Hematopoietic multipotent progenitor cell (in vitro differentiated cells): ENCODE measurements at places on chromosomes 2 and 18.

- DNase-seq: no peak
Observed at GRCh38 chr2:105896765-105897163, 152.1 kb downstream of the NCK2 start.

DNA sequence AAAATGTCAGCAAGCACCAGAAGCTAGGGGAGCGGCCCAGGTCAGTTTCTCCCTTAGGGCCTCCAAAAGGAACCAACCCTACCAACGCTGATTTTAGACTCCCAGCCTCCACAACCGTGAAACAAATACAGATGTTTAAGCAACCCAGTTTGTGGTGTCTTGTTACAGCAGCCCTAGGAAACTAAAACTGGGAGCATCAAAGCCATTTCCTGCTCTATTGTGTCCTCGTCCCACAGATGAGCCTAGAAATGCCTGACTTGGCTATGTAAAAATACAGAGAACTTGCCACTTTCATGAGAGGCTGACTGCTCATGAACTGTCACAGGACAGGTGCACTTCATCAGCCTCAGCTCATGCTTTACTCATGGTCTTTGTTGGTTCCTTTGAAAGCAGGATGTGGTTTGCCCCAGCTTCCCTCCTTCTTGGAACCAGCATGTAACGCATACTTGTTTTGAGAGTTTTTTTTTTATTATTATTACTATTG is 97.6 kb upstream of the SLC39A10 start:
- DNase-seq: peak; percentile 65

GRCh38 chr2:102185347-102185746 is 1.5 kb upstream of the IL1RL2 start:
- no peak for DNase-seq

GRCh38 chr2:25989154-25989553 is 6.9 kb upstream of the KIF3C start:
- DNase-seq: no peak

DNA sequence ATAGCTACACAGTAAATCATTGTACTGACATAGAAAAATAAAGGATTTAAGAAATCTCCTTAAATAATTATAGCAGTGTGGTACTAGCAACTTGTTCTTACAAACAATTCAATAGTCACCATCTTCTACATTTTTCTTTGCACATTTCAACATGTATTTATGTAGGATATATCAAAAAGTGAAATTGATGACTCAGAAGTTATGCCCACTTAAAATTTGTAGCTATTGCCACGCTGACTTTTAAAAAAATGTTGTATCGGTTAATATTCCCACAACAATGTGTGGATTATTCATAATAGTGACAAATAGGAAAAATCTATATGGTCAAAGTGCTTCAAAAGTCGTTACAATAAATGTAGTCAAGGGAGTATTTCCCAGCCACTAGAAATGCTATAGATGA is 6.7 kb downstream of the TGFA start:
- DNase-seq: no peak

- no peak for DNase-seq
Observed at GRCh38 chr2:171289316-171289715, 128.6 kb upstream of the TLK1 start.

DNA sequence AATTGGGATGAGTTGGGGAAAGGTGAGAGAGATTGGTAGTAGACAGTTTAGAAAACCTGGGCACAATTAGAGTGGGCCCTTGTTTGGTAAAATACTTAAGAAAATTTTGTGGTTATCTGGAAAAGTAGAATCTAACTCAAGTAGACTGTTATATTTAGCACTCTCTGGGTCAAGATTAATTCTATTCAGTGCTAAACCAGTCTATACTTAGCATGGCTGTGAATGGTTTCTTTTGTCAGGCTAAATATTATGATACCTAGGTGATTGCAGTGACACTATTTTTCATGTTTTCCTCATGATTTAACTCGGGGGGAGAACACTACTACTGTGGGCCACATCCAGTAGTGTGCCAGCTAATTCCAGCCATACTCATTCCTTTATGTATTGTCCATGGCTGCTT is 58.9 kb downstream of the KIAA1328 start:
- no peak for DNase-seq

GRCh38 chr2:221370857-221371211 is 201.3 kb downstream of the EPHA4 start:
- DNase-seq: no peak

DNA sequence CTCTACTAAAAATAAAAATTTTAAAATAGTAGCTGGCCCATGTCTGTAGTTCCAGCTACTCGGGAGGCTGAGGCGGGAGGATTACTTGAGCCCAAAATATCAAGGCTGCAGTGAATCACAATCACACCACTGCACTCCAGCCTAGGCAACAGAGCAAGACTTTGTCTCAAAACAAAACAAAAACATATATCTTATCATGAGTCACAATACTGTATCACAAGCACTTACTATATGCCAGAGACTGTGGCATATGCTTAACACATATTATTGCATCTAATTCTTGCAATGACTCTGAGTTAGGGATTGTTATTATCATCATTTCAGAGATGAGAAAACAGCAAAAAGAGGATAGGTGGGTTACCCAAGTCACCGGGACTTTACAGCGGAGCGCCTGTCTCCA is 29.5 kb upstream of the TMEM37 start:
- no peak for DNase-seq
